ENCODE measurements at places on chromosomes 2 and 18. TPM values are rescaled to one million over a fixed set of nuclear protein-coding genes. Genes with fewer than 3 reads are reported as not detected.

DNA sequence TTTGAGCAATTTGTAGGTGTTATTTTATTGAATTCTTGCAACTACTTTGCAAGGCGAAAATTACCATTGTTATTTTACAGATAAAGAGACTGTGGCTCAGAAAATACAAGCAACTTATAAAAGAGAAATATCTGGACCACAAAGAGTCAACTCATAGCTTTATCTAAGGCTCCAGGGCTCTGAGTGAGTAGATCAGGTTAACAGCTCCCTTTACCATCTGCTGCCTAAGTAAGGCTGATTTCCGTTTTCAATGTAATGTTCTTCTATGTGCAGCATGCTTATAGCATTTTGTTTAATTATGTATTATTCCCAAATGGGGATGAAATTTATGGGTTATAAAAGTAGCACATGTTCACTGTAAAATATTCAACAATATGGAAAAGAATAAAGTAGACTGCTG, 299.1 kb upstream of the TNP1 start:
- H3K4me3 ChIP-seq = no peak overlapping the region
- no peak overlapping the region for H3K27ac ChIP-seq
- DNase-seq = no peak
- H3K4me1 ChIP-seq = no peaks in the 10 kb centered on the region
- peaks cover 2% of the 10 kb centered on the region for H3K27me3 ChIP-seq
- H3K36me3 ChIP-seq = no peaks in the 10 kb centered on the region

DNA sequence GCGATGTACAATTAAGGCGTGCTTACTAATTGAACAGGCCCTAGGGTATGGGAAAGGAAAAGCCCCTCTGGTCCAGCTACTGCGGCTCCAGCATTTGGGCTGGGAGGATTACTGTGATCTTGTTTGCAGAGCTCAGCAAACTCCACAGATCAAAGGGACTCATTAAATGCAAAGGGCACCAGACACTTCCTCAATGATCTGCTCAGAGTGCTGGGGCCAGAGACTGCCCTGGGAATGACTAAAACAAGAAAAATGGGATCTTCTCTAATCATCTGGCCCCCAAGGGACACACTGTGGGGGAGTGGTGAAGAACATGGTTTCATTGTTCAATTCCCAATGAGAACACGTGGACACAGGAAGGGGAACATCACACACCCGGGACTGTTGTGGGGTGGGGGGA, 85.0 kb downstream of the MARCHF4 start:
- no peaks in the 10 kb centered on the region for H3K36me3 ChIP-seq
- DNase-seq = peak; percentile 67
- H3K4me3 ChIP-seq = no peak overlapping the region
- H3K27ac ChIP-seq = no peak overlapping the region
- peaks cover 8% of the 10 kb centered on the region for H3K27me3 ChIP-seq

- DNase-seq = no peak
- H3K4me3 ChIP-seq = no peak overlapping the region
- no peaks in the 10 kb centered on the region for H3K4me1 ChIP-seq
- no peak overlapping the region for H3K27ac ChIP-seq
- H3K27me3 ChIP-seq = no peaks in the 10 kb centered on the region
- H3K36me3 ChIP-seq = no peaks in the 10 kb centered on the region
Measured at GRCh38 chr2:82275599-82275998, 1971.0 kb upstream of the LRRTM1 start.

DNA sequence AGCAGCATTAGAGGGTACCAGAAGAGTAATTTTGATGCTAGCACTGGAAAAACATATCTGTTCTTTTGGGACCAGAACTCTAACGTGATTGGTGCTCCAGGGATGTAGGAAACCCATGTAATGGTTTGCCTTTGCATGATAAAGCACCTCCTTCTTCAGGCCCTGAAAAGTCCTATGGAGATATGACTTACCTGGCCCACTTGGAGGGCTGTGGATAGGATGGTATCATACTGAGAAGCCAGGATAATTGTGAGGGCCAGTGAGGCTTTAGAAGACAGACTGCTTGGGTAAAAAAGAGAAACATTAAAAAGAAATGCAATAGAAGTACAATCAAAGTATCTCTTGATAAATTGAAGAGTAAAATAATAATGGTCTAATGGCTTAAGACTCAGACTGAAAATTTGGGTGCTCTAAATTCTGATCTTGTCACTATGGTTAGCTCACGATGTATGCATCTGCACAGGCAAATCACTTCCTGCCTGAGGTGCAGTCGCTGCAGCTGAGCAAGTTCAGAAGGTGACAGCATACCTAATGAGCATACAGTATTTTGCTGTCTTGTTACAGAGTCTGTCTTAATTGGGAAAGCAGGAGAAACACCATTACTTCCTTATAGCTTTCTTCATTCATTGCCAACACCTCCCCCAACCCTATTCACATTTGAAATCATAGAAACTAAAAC, 371.5 kb downstream of the NUP35 start:
- H3K27ac ChIP-seq = no peak overlapping the region
- no peak for DNase-seq
- no peaks in the 10 kb centered on the region for H3K36me3 ChIP-seq
- no peaks in the 10 kb centered on the region for H3K4me1 ChIP-seq
- H3K27me3 ChIP-seq = no peaks in the 10 kb centered on the region
- no peak overlapping the region for H3K4me3 ChIP-seq

DNA sequence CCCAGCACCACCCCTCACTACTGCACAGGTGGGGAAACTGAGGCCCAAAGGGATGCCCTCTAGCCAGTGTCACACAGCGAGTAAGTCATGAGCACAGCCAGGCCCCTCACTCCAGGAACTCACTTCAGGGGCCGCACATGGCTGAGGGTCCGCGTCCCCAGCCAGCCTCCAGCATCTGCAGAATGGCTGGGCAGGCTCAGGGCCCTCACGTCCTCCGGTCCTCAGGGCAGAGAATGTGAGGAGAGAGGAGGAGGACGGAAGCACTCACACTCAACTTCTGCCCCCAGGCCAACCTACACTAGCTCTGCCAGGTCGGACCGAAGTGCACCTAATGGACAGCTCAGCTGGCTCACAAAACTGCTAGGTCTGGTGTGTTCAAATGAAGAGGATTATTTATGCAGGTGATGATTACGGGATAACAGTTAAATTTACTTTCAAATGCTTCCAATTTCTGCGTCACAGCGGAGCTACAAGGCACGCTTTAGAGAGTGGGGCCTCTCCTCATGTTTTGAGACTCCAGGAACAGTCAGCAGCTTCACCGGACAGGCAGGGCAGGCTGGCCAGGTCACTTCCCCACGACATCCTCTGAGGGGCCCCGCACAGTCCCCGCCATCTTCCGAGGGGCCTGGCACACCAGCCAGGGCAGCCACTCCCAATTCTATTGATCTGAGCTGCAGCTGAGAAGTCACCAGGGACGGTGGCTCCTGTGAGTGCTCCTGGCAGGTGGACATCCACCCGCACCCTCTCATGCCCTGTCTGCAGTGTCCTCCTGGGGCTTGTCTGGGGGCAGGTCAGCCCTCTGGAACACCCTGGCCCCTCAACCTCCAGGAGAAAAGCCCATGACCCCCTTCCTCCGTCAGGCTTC, 26.5 kb downstream of the KIF1A start:
- peaks cover 88% of the 10 kb centered on the region for H3K27me3 ChIP-seq
- no peak overlapping the region for H3K27ac ChIP-seq
- peaks cover 19% of the 10 kb centered on the region for H3K4me1 ChIP-seq
- no peak for DNase-seq

GRCh38 chr18:11882636-11883035, 25.5 kb downstream of the MPPE1 start:
- H3K4me1 ChIP-seq = peaks cover 46% of the 10 kb centered on the region
- no peaks in the 10 kb centered on the region for H3K36me3 ChIP-seq
- H3K27ac ChIP-seq = no peak overlapping the region
- no peak overlapping the region for H3K4me3 ChIP-seq
- H3K27me3 ChIP-seq = no peaks in the 10 kb centered on the region

DNA sequence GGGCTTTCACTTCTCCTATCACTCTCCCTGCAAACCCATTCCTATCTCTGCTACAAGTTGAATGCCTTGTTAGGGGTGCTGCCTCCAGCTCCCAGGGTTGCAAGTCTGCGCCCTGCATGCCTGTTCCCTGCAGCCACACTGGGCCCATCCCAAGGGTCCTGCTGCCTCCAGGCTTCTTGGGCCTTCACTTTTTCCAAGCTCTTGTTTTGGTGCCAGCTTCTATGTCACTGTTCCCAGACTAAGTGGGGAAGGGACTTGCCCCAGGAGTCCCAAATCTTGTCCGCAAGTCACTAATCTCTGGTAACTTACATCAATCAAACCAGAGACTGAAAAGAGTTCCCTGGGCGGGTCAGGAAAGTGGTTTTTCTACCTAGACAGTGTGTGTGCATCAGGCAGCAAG, 65.4 kb downstream of the ZCCHC2 start:
- 0 out of 2 replicates have a peak, but pooled peaks cover 14% of the 10 kb centered on the region for H3K4me1 ChIP-seq
- no peak overlapping the region for H3K4me3 ChIP-seq
- DNase-seq = no peak
- H3K27me3 ChIP-seq = no peaks in the 10 kb centered on the region
- H3K36me3 ChIP-seq = peaks cover 15% of the 10 kb centered on the region

GRCh38 chr18:6750411-6750810, 20.9 kb downstream of the ARHGAP28 start:
- no peaks in the 10 kb centered on the region for H3K36me3 ChIP-seq
- no peak overlapping the region for H3K4me3 ChIP-seq
- H3K27ac ChIP-seq = no peak overlapping the region
- H3K27me3 ChIP-seq = no peaks in the 10 kb centered on the region
- no peaks in the 10 kb centered on the region for H3K4me1 ChIP-seq

DNA sequence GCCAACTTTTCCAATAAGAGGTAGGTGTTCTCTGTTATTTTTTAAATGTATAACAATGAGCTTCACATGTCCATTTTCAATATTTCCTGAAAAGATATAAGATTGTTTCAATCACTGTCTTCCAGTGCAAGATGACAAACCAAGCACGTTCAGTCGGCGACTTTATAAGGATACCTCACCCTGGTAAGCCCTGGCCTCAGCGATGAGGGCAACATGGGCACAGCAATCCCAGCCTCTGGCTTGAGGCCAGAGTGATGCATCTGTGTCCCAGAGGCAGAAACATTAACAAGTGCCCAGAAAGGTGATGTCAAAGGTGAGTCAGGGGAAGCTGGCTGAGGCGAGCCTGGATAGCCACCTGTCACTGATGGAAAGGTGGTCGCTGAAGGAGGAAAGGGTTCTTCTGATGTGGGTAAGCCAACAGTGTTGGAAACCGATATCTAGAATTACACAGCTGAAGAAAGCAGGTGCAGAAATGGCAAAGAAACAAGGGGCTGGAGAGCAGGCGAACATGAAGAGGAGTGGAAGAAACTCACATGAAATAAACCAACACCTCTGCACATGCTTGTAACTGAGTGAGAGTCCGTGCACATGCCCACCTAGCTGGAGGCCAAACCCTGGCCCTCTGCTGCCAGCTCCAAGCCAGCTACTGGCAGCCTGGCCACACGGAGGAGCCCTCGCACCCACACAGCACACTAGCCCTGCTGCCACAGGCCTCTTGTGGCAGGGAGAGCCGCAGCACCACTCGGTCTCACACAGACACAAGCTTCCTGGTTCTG, 65.5 kb downstream of the FBXO15 start:
- peaks cover 12% of the 10 kb centered on the region for H3K4me1 ChIP-seq
- peaks cover 38% of the 10 kb centered on the region for H3K27me3 ChIP-seq
- H3K36me3 ChIP-seq = no peaks in the 10 kb centered on the region
- no peak overlapping the region for H3K27ac ChIP-seq

LINC00305 gene
- not detected for total RNA-seq

DSG2 gene
- total RNA-seq = 23.3 TPM
